ENCODE measurements at places on chromosomes 5 and 9.

DNA sequence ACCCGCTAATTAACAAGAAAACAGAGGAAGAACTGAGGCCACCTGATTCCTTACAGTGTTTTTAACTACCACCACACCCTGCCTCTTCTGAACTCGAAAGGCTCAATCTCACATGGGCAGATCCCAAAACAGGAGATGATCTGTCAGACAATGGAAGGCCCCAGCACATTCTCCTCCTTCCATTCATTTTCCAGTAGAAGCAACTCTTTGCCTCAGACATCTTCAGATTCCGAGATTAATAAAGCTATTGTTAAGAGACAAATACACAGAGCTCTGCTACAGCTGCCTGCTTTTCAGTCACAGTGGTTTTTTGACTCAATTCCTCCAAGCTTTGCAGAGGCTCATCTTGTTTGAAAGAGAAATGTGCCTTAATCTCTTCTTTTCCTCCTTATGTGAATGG is 127.2 kb upstream of the ADAMTSL1 start:
- DNase-seq: no peak

- DNase-seq: peak; percentile 63
Observed at GRCh38 chr9:96566498-96567202, 53.0 kb downstream of the CDC14B start.

DNA sequence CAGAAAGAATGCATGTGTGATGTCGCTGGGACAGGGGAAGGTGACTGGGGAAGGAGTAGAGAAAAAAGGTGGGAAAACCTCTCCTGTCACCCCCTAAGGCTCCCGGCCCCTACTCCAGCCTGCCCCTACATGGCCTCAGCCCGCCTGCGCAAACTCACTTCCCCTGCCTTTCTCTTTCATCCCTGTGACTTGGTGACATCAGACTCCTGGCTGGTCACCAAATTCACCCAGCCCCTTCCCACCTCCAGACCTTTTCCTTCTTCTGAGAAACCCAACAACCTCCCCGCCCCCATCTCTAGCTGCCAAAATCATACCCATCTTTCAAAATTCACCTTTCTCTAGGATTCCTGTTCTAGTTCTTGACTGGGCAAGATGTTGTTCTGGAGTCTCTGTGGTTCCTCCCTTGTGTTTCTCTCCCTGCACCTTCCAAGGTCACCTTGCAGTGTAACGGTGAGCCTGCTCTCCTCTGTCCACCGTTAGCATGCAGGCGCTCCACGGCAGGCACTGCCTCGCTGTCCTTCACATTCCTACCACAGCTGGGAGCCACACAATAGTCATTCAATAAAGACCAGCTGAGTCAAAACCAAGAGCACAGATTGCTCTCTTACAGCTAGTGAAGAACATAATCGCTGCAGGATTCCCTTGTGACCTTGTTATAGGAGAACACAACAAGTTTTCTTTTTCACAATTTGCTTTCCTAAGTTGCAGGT is 134.5 kb downstream of the FANCC start:
- DNase-seq: no peak

- no peak for DNase-seq
Observed at GRCh38 chr5:146751054-146751453, 127.5 kb downstream of the PPP2R2B start.

DNA sequence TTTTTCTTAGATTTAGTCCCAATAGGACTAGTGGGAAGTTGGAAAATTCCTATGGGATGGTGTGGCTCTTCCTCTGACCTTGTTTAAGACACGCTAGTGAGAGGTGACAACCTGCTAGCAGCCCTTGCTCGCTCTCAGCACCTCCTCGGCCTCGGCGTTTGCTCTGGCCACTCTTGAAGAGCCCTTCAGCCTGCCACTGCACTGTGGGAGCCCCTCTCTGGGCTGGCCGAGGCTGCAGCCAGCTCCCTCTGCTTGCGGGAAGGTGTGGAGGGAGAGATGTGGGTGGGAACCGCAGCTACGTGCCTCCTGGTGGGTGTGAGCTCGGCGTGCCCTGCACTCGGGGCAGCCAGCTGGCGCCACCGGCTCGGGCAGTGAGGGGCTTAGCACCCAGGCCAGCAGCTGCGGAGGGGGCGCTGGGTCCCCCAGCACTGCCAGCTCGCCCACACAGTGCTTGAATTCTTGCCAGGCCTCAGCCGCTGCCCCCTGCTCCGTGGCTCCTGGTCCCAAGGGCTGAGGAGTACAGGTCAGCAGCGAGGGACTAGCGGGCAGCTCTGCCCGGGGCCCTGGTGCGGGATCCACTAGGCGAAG is 254.5 kb upstream of the ANKRD55 start:
- DNase-seq: no peak

DNA sequence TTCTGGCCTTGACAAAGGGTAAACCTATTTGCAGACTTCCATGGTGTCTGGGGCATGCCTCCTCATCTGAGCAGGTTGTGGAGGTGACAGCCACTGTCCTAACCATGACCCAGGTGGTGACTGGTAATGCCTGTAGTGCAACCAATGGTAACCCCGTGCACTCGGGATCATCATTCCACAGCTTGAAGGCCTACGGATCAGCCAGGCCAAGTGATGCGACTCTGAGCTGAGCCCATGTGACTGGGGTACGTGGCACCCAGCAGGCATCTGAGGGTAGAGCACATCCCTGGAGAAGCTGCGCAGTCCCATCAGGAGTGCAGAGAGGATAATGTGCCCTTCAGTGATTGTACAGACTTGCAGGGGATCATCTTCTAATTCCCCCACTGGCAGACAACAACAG is 35.0 kb downstream of the DROSHA start:
- DNase-seq: no peak

DNA sequence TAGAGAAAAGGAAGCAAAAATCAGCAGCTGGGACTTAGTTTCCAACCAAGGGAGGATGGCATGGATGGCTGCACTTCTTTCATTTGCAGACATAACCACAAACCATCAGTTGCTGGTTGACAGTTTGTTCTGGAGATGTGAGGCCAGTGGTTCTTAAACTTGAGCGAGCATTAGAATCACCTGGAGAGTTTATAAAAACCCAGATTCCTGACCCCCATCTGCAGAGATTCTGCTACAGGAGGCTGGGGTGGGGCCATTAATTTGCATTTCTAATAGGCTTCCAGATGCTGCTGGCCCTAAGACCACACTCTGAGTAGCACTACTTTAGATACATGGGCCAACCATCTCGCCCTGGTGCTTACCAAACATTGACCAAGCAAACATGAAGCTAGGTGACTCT is 60.8 kb downstream of the MARCHF3 start:
- DNase-seq: no peak

GRCh38 chr5:103119070-103119764 is 721 bp downstream of the GIN1 start:
- DNase-seq: no peak

DNA sequence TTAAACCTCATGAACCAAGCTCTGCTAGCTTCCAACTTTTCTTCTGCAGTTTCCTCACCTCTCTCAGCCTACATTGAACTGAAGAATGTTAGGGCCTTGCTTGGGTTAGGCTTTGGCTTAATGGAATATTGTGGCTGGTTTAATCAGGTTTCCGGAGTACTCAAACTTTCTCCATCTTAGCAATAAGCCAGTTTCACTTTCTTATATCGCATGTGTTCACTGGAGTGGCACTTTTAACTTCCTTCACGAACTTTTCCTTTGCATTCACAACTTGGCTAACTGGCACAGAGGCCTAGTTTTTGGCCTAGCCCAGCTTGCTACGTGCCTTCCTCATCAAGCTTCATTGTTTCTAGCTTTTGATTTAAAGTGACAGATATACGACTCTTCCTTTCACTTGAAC is 81.0 kb upstream of the MAST4 start:
- no peak for DNase-seq

GRCh38 chr5:310941-311434 is 10.5 kb upstream of the AHRR start:
- DNase-seq: no peak

- no peak for DNase-seq
Observed at GRCh38 chr9:88476491-88477271, 58.3 kb upstream of the NXNL2 start.

- DNase-seq: no peak
Observed at GRCh38 chr5:60196385-60197113, 303.0 kb upstream of the PDE4D start.

- no peak for DNase-seq
Observed at GRCh38 chr9:88005240-88005639, 30.9 kb upstream of the CDK20 start.

DNA sequence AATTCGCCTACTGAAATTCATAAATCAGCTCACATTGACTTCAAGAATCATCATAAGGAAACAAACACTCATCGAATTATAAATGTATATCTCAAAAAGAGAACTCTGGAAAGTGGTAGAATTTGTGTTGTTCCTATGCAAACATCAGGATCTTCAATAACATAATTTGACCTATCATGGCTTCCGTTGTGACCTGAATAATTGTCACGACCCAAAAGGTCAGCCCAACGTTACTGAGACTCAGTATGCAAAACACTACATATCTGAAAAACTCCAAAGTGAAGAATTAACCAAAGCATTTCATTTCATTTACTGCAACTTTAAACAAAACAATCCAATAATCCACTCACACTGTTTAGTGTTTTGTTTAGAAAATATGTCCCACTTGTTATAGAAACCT is 1.2 kb downstream of the RAPGEF6 start:
- no peak for DNase-seq

DNA sequence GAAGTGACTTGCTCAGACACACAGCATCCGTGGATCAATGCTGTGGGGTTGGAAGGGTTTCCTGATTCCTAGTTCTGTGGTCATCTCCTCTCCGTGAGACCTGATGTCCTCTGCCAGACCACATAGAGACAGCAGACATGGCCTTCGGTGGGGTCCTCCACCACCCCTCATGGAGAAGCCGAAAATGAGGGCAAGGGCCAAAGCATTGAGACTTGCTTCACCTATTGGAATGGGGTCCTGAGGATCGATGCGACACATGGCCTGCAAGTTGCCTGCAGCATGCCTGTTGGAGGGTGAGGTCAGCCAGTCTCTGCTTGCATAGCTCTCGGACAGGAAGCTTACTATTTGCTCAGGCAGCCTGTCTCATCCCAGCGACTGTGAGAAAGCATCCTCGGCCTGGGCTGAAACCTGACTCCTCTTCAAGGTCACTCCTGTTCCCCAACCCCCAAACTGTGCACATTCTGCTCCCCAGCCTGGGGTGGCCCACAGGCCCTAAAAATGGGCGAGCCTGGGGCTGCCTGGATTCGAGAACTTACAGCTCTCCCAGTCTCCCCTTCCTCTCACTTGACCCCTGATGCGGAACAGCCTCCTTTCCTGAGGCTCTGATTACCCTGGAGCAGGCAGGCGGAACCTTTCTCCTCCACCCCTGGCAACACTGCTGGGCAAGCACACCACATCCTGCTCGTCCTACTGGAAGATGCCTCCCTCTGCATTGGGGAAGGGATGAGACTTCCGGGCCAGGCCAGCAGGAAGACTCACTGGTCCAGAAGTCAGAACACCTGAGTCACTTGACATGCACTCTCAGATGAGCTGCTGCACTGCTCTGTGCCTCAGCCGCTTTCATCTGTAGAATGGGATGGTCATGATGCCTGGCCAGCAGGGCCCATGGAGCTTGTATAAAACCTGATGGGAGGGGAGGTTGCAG is 186.9 kb downstream of the RGS3 start:
- DNase-seq: no peak

DNA sequence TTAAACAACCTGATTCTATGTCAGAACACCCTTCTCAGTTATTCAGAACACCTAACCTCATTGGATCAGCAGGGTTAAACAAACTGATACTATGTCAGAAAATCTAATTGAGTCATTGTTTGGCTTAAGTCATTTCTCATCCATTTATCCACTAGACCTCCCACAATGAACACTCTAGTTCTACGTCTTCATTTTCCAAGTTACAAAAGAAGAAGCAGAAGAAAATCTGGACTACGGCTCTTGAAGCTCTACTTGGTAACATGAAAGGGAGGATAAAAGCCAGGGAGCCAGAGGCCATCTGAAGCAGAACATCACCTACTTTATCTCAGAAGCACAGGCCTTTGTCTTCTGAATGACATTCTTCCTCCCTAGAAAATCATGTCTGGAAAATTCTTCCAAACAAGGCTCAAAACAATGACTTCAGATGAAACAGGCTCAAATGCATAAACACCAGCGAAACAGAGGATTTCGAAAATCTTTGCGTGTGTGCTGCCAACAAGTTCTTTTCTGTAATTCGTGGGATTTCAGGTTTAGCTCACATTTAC is 35.4 kb upstream of the TGFBI start:
- no peak for DNase-seq

DNA sequence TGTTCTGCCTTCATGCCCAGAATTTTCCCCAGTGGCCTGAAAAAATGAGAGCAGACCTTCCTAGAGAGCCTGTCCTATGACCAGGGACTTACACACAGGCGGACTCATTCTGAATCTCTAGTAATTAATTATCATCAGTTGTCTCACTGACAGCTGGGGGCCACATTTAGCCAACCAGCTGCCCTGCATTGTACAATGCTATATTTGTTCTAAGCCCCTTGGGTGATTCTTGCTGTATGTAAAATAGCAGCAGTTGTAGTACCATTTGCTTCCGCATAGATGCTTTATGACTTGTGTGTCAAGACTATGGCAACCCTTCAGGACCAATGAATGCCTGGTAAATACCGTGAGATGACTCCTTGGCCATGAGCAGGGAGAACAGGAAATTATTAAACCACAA is 415.4 kb upstream of the SEMA6A start:
- no peak for DNase-seq

DNA sequence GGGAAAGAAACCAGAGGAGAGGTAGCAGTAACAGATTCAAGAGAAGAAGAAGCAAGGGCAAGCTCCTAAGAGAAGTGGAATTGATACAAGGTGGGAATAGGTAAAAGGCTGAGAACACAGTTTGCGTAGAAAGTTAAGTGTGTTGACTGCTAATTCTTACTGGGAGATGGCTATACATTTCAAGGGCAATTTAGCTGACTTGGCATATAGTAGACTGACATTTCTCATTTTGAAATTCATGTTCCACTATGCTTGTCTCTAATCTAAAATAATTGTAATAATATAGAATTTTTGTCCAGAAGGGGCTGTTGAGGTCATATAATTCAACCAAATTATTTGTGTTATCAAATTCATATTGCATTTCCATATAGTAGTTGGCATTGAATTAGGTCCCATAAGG is 144.0 kb downstream of the ATG10 start:
- DNase-seq: no peak

DNA sequence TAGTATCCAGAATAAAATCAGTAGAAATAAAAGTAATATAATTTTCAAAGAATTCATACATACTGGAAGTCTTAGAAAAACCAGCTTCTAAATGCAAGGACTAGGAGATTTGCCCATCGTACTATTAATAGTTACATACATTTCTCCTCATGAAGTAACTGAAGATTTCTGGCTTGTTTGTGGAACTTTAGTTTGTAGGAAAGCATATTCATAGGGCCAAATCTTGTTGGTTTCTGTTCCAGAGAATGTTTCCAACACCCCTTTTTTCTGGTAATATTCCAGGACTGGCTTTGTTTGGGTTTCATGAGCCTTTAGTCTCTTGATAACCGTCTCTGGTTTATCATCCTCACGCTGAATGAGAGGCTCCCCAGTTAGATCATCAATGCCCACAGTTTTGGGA is 66.3 kb upstream of the TJP2 start:
- DNase-seq: no peak

GRCh38 chr5:131992370-131992769 is 19.1 kb downstream of the ACSL6 start:
- no peak for DNase-seq

- DNase-seq: no peak
Observed at GRCh38 chr5:98443881-98444280, 329.6 kb upstream of the RGMB start.

GRCh38 chr5:178547052-178547666 is 43.0 kb downstream of the COL23A1 start:
- no peak for DNase-seq

All from stimulated activated CD8-positive, alpha-beta memory T cell treated with anti-CD3 and anti-CD28 coated beads, Interleukin-2, amount 100 ng/mL, for 1 hour (primary cell).